ENCODE measurements at places on chromosomes 12 and 14.
A peak's percentile ranks its signal among the peaks of the same experiment; 100 is the strongest.

DNA sequence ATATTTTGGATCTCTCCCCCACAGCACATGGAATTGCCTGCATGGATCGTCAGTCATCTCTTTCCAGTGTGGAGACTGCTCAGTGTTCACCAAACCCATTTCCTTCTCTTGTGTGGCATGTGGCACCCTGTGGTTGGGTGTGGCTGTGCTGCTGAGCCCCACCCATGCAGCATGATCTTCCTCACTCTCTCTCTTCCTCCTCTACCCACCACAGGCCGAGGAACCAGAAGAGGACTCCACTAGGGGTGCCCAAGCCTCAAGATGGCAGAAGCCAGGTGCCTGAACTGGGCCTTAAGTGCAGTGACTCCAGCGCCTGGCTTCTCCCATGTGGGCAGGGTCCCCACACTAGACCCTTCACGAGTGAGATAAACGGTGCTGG, 66.8 kb upstream of the GPR68 start:
- DNase-seq: no peak

DNA sequence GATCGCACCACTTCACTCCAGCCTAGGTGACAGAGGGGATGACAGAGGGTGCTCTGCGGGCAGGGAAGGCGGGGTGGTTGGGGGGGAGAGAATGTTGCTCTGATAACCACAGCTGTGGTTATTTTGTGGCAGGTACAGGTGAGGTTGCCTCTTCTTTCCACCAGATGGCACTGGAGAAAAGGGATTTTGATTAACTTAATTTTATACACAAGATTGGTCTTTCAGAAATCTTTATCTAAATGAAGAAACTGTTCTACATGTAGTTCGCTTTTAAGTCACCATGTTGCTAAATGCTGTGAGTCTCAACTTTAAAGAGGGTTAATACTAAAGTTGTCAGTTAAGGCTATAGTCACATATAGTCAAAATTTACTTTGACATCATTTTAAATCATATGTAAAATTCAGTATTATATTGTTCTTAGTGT, 25.7 kb downstream of the FGF23 start:
- no peak for DNase-seq

- DNase-seq: no peak
Observed at GRCh38 chr12:106747973-106748436, 26.5 kb upstream of the RIC8B start.

GRCh38 chr12:52029685-52030084, 21.6 kb upstream of the NR4A1 start:
- DNase-seq: no peak

- no peak for DNase-seq
Observed at GRCh38 chr14:67453575-67454300, 34.8 kb downstream of the TMEM229B start.

DNA sequence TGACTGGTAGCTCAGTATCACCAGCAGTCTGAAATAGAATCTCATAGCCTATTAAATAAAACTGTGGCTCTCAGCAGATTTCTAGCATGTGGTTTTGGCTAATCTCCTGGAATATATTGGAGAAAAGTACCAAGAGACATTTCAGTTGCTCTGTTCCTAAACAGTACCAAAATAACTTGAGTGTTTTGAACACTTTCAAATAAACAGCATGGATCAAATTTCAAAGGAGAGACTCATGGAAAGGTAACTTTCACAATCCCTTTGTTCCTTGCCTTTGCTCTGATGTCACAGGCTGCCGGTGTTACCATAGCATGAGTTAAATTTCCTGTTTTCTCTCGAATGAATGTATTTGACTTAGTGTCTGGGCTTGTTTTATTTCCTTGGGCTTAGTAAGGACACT, 3.4 kb downstream of the ARG2 start:
- peak; percentile 9 for DNase-seq

- DNase-seq: no peak
Observed at GRCh38 chr12:29200586-29200985, 51.5 kb downstream of the FAR2 start.

DNA sequence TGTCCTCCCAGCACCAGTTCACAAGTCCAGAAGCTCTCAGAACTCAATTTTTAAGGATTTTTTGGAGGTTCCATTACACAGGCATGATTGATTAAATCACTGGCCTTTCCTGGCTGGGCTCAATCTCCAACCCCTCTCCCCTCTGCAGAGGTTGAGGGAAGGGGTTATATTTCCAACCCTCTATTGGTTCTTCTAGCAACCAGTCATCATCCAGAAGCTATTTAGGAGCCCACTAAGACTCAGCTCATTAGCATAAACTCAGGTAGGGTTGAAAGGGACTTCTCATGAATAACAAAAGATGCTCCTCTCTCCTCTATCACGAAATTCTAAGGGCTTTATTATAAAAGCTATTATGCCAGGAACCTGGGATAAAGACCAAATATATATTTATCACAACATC, 41.5 kb downstream of the SPPL3 start:
- no peak for DNase-seq

GRCh38 chr14:101243587-101244338, 317.5 kb upstream of the DIO3 start:
- no peak for DNase-seq

DNA sequence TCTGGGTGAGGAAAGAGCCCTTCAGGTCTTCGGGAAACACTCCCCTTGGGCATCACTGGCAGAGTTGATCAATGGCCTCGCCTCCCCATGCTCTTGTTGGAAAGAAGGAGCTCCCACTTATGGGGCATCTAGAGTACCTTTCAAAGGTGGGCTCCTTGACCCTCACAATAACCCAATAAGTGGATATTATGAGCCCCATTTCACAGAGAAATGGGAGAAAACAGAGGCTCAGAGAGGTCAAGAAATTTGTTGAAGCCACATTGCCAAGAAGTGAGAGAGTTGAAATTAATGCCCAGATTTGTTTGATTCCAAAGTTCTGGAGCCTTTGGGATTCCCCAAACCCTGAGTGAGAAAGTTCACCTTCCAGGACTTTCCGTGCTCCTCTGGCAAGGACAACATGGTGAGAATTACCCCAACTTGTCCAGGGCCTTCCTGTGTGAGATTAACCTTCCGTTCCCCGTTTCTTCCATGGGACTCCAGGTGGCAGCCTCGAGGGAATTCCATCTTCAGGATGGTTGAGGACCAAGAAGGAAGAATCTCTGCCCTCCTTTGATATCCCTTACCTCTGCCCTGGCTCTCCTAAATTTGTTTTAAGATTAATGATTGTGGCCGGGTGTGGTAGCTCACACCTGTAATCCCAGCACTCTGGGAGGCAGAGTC, 7.5 kb upstream of the CHD4 start:
- peak; percentile 28 for DNase-seq

DNA sequence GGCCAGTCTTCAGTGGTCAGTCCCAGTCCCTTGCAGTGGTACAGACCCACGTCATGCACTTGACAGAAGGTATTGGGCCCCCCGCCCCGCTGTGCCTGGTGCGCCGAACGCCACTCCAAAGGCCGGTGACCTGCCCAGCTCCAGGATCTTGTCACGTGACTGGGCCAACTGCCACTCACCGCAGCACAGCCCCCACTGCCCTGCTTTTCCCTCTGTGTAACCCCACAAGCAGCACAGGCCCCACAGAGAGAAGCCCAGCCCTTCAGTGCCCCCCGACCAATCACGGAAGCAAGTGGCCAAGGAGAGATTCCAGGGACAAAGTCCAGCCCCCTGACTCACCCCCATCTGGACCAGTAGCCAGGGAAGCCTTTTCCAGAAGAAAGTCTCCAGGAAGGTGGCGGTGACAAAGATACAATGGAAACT, 498 bp downstream of the GPR132 start:
- peak; percentile 54 for DNase-seq

GRCh38 chr12:45974883-45975282, 15.5 kb downstream of the SCAF11 start:
- no peak for DNase-seq

- no peak for DNase-seq
Observed at GRCh38 chr14:63899953-63900352, 47.1 kb downstream of the SYNE2 start.

DNA sequence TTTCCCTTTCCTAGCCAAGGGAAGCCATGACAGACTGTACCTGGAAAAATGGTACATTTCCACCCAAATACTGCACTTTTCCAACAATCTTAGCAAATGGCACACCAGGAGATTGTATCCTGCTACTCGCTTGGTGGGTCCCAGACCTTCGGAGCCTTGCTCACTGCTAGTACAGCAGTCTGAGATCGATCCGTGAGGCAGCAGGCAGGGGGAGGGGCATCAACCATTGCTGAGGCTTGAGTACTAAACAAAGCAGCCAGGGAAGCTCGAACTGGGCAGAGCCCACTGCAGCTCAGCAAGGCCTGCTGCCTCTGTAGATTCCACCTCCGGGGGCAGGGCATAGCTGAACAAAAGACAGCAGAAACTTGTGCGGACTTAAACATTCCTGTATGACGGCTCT, 218.8 kb downstream of the LRIG3 start:
- DNase-seq: no peak

GRCh38 chr12:122979908-122980182, 636 bp upstream of the ARL6IP4 start:
- no peak for DNase-seq

DNA sequence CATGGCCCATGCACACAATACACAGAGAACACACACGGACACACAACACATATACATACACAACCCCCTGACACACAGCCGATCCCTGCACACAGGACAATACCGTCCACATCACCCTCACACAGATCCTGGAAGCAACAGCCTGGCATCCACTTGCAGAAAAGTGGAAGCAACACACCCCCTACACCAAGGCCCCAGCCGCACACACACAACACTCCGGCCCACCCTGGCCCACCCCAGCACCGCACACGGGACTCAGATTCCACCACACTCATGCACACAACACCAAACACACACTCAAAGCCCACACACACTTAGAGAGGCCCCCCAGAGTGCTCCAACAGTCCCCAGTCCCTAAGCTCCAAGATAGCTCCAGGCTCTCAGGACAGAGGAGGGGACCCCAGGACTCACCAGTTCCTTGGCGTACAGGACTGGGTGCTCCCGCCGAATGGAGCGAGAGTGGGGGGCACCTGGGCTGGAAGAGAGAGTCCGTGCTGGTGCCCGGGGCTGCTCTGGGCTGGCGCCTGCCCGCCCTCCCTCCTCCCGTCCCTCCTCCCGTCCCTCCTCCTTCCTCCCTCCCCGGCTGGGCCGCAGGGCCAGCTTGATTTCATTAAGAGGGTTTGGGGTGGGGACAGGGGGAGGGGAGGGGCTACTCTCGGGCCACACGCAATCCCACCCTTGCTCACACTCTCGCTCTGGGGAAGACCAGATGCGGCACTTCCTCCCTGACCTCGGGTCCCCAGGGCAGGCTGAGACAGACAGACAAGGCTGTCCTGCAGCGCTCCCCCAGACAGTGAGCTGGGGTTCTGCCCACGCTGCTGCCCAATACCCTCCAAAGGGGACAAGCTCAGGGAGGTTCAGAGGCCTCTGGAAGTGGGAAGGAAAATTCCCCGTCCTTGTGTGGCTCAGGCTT, at the start of gene TMEM119:
Gene TMEM119, minus strand, starts transcription at position 526 of the 913 bp plus-strand sequence. CDS start 5,701 bp downstream, outside the sequence.
- DNase-seq: peak; percentile 46

DNA sequence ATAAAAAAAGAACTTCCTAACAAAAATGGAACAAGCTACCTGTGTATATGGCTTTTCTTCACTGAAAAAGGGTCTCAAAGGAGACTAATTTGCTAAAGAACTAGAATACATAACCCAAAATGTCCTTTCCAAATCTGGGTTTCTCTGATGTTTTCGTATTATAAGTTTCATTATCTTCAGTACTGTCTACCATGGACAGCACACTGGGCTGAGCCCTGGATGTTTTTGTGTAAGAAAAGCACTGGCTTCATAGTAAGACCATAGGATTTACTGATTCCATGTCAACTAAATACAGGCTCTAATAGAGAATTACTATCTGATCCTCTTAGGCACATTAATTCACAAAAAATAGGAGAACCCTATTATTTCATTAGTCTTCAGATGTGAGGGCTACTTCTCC, 94.3 kb upstream of the GPHB5 start:
- DNase-seq: no peak

DNA sequence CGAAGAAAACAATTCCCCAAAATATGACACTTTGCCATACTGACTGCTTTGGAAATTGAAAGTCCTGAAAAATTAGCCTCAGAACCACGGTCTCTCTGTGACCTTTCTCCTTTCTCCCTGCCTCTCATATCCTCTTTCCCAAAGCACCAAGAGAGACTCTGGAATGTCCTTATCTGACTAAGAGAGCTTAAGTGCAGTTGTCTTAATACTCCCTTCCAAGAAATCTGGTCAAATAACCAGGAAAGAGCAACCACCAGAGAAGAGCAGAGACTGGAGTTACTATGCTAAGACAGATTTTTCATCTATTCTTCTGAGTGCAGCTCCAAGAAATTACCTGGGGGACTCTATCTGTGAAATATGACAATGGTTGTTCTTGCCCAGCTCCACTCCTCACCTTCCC, 10.5 kb upstream of the BTG1 start:
- DNase-seq: no peak

DNA sequence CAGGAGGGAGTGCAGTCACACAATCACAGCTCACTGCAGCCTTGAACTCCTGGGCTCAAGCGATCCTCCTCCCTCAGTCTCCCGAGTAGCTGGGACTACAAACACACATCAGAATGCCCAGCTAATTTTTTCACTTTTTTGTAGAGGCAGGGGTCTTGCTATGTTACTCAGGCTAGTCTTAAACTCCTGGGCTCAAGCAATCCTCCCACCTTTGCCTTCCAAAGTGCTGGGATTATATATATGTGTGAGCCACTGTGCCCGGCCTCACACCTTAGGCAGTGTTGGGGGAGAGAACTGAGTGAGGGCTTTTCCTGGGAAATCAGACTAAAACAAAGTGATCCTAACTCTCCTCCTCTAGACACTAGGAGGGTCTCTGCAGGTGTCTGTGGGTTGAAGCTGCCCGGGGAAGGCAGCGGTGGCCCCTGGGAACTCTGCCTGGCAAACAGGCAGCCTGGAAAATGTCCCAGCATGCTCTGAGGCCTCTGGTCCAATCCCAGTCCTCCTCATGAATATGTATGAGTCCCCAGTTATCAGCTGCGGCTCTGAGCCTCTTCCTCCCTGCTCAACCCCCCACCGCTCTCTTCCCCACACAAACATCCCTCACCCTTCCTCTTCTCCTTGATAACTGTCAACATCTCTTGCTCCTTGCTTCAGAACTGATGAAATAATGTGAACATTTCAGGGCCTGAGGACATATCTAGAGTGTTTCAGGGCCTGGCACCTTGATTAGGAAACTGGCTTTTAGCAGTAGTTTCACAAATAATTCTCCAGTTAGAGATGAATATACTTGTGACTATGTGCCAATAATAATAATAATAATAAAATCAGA, 7.9 kb upstream of the NAA25 start:
- DNase-seq: peak; percentile 53

- DNase-seq: peak; percentile 94
Observed at GRCh38 chr14:52131640-52132320, 62.9 kb upstream of the NID2 start.

Data from EL (cell line).